Pulmonary artery endothelial cell (primary cell): ENCODE measurements at places on chromosomes 16 and 17. TPM values are rescaled to one million over a fixed set of nuclear protein-coding genes. Genes with fewer than 3 reads are reported as not detected.

Gene ZNF821
- total RNA-seq: 4.7 and 5.2 TPM in 2 replicates

Gene HS3ST3B1
- 0.13 TPM in 1 of 2 replicates, not detected in the other for total RNA-seq

Gene NPIPB9
- total RNA-seq: 0.99 TPM in 1 of 2 replicates, not detected in the other

Gene NPIPA5
- total RNA-seq: 1.1 and 1.3 TPM in 2 replicates

Gene WDR90
- total RNA-seq: 10.7 and 14.8 TPM in 2 replicates

Gene SLFN13
- 2.6 and 6.9 TPM in 2 replicates for total RNA-seq

Gene ZNF771
- 7.9 and 8.4 TPM in 2 replicates for total RNA-seq

Gene NIP7
- total RNA-seq: 39.8 and 40.7 TPM in 2 replicates

Gene SHISA6
- total RNA-seq: not detected in 2 replicates

Gene TUFM
- total RNA-seq: 180 and 199 TPM in 2 replicates

Gene KRTAP4-1
- not detected in 2 replicates for total RNA-seq

Gene TMIGD1
- total RNA-seq: not detected in 2 replicates

Gene HCRT
- not detected in 2 replicates for total RNA-seq

Gene TBC1D3C
- 0.39 TPM in 1 of 2 replicates, not detected in the other for total RNA-seq

Gene DYNLL2
- total RNA-seq: 11.9 and 20.5 TPM in 2 replicates

Gene ADAP2
- total RNA-seq: 0.11 and 0.20 TPM in 2 replicates

Gene CCDC57
- total RNA-seq: 6.9 and 9.3 TPM in 2 replicates

Gene ZNF174
- total RNA-seq: 6.2 and 7.9 TPM in 2 replicates

Gene SLC7A5
- total RNA-seq: 9.1 and 11.2 TPM in 2 replicates
